Spinal cord (tissue), 10 donors: ENCODE measurements at places on chromosomes 7 and 10.
A peak's percentile ranks its signal among the peaks of the same experiment; 100 is the strongest.

DNA sequence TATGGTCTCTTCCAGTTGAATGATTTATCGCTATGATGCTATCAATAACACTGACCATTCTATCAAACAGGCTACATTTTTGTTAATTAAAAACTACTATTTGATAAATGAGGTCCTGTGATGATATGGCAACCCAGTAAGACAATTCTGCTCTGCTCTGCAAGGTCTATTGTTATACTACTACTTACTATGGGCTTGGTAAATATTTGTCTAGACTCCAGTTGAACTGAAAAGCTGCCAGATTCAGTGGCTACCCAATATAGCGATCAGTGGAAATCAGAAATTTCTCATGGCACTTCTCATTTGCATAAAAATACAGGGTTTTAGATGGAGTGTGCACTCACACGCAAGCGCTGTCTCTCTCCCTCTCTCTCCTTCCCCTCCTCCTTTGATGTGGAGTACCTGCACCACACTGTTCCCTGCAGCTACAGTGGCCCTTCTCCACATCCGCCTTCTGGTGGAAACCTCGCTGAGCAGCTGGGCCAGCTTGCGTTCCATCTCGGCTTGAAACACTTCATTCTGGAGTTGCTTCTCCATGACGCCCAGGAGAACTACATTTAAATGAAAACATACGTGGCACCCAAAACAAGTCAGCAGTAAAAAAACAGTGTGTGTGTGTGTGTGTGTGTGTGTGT is 77.9 kb downstream of the KIAA1549 start:
- DNase-seq = no peak

- no peak for DNase-seq
Measured at GRCh38 chr7:90551036-90551435, 45.1 kb upstream of the CDK14 start.

- DNase-seq = no peak
Measured at GRCh38 chr7:102469351-102469971, 4.7 kb downstream of the LRWD1 start.

DNA sequence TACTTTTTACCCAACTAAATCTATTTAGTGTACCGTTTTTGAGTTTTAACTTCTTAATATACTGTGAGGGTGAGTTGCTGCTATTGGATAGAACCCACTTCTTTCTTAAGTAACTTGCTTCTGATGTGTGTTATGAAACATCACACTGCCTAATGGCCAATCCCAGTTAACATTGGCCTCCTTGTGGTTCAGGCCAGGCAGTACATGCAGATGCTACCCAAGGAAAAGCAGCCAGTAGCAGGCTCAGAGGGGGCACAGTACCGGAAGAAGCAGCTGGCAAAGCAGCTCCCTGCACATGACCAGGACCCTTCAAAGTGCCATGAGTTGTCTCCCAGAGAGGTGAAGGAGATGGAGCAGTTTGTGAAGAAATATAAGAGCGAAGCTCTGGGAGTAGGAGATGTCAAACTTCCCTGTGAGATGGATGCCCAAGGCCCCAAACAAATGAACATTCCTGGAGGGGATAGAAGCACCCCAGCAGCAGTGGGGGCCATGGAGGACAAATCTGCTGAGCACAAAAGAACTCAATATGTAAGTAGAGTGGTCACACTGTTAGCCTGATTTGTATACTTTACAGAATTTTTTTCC is 39.7 kb downstream of the TES start:
- DNase-seq = no peak

- no peak for DNase-seq
Measured at GRCh38 chr10:74857586-74857985, 31.2 kb downstream of the KAT6B start.

DNA sequence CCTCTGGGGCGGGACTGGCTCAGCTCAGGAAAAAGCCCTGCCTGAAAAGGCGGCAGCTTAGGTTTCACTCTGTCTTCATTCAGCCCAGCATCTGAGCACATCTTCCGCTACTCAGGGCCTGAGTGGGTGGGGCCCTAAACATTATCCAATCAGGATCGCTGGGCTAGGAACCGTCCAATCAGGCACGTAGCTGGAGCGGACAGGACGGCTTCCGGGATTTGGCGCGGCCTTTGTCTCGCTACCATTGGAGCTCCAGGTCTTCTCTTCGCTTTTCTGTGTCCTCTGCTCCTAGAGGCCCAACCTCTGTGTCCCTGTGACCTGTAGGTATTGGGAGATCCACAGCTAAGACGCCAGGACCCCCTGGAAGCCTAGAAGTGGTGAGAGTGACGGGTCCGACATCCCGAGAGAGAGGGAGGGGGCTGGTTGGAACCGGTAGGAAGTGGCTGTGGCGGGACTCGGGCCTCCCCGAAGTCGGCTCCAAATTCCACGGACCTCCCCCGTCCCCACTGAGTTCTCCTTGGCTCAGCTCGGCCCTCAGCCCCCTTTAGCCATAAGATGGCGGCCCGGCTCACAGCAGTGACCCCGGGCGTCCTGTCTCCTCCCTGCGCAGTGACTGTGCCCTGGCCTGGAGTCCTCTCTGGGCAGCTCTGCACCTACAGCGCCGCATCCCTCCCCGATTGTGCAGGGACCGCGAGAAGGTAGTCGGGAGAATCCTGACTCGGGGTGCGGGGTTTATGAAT is 99.1 kb downstream of the ZNF680 start:
- DNase-seq = no peak

GRCh38 chr10:5479481-5480161 is 19.7 kb downstream of the CALML5 start:
- DNase-seq = no peak

GRCh38 chr10:5404208-5405041 is at the start of gene TUBAL3:
TSS of gene TUBAL3 (minus strand) at chr10:5404828. CDS start at chr10:5404792, 36 bp downstream.
- no peak for DNase-seq

GRCh38 chr10:75718991-75719390 is 287.6 kb downstream of the LRMDA start:
- no peak for DNase-seq

- DNase-seq = peak; percentile 23
Measured at GRCh38 chr10:115129752-115130151, 36.6 kb downstream of the ATRNL1 start.

DNA sequence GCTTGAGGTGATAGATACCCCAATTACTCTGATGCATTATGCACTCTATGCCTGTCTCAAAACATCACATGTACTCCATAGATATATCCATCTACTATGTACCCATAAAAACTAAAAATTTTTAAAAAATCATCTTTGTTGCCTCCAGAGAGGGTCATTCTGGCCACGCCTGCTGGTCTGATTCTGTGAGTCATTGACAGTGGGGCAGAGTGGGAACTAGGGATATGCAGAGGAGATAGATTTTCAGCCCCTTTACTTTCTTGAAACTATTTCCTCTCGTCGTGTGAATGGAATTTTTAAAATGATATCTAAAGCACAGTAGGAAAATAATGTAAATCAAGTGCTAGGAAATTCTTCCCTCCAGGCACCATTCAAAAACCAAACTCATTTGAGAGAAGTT is 715.0 kb upstream of the NRP1 start:
- DNase-seq = no peak

DNA sequence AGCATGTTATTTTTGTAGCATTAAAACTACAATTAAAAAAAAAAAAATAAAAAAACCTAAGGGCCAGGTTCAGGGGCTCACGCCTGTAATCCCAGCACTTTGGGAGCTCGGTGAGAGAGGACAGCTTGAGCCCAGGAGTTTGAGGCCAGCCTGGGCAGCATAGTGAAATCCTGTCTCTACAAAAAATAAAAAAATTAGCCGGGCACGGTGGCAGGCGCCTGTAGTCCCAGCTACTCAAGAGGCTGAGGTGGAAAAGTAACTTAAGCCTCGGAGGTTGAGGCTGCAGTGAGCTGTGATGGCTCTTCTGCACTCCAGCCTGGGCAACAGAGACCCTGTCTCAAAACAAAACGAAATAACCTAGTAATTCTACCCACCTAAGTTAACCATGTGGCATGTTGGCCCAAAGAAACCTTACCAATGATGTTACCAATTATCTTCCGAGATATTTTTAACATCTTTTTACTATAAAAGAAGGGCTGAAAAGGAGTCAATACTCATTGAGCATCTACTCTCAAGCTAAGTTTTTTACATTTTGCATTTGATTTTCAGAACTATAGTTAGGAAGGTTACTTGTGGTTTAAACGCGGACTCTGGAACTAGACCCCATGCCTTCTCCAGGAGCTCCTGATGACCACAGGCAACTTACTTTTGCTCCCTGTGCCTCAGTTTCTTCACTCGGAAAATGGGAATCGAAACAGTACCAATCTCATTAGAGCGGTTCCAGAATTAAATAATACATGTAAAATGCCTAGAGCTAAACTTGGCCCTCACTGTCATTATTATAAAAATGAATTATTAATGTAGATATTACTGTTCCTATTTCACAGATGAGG is 1.4 kb downstream of the ITGB1 start:
- no peak for DNase-seq

GRCh38 chr7:97011536-97012364 is 6.4 kb downstream of the DLX6 start:
- no peak for DNase-seq

DNA sequence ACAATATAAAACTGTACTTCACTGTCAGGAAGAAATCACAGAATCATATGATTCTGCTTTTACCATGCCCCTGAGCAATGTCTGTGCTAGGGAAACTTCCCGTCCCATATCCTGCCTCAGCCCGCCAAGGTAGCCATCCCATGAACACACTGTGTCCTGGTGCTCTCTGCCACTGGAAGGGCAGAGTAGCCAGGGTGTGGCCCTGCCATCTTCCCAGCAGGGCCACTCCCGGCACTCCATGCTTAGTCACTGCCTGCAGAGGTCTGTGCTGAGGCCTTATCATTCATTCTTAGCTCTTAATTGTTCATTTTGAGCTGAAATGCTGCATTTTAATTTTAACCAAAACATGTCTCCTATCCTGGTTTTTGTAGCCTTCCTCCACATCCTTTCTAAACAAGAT is 31.8 kb downstream of the AP3M1 start:
- DNase-seq = no peak

GRCh38 chr7:150515248-150516147 is 826 bp downstream of the GIMAP7 start:
- no peak for DNase-seq

- no peak for DNase-seq
Measured at GRCh38 chr10:84820596-84820995, 492.2 kb downstream of the CCSER2 start.

GRCh38 chr10:116769791-116770190 is 27.4 kb upstream of the HSPA12A start:
- DNase-seq = peak; percentile 9

DNA sequence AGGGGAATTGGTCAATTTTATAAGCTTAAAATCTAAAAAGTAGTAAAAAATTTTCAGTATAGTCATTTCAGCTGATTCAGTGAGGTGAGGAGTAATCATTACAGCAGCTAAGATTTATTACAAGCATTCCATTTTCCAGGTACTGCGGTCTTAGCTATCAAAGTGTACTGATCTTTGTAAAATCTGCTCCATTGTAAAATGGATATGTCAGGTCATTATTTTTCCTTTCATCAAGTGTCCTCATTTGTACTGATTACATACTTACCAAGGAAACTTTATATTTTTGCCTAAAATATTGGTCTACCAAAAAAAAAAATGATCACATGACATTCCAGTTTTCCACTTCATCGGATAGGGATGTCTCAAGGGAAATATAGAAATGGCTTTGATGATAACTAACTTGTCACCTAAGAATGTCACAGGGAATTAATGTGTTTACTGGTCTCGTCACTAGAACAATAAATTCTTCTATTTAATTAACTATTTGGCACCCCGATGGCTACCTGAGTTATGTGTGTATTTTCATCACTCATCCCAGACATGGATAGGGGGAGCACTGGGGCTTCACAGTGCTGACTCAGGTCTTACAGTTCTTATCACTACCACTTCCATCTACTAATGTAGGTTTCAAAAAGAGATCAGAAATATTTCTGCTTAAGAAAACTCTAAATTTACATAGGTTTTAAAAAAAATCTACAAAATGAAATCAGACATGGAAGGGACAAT is 948.4 kb downstream of the PCDH15 start:
- DNase-seq = no peak

GRCh38 chr10:61883371-61884025 is 18.0 kb upstream of the ARID5B start:
- no peak for DNase-seq

- no peak for DNase-seq
Measured at GRCh38 chr10:125127986-125128385, 32.4 kb downstream of the CTBP2 start.

DNA sequence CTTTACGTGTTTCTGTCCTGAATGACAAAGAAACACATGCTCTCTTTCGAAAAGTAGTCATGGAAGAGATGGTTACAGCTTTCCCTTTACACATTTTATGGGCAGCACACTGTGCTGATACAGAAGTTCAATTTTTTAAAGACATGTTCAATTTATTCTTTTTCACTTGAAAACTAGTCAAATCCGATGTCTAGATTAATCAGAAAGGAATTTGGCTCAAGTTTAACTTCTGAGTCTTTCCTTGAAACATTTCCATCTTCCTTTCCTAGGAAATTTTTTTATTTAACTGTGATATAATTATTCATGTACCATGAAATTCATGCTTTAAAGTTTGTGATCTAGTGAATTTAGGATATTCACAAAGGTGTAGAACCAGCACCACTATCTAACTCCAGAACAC is 360.1 kb downstream of the TNS3 start:
- no peak for DNase-seq

DNA sequence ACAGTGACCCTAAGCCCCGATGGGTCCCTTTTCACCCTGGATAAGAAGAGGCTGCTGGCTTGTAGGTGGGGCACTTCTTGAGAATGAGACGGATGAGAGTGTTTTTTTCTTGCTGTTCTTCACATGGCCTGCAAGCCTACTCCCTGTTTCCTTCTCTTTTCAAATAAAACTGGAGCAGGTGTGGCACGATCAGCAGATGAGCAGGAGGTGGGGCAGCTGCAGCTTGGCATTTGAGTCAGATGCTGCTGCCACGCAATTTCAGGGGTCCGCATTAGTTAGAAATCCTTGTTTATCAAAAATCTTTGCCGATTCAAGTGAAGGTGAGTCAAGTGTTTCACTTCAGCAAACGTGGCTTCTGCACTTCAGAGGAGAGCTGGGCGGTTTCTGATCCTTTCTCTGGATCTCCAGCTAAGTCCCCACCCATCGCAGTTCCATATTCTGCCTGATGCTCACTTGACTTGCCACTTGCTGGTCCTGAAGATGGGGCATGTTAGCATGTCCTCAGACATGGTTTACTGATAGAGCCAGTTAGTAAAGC is 20.8 kb downstream of the WDFY4 start:
- DNase-seq = no peak

DNA sequence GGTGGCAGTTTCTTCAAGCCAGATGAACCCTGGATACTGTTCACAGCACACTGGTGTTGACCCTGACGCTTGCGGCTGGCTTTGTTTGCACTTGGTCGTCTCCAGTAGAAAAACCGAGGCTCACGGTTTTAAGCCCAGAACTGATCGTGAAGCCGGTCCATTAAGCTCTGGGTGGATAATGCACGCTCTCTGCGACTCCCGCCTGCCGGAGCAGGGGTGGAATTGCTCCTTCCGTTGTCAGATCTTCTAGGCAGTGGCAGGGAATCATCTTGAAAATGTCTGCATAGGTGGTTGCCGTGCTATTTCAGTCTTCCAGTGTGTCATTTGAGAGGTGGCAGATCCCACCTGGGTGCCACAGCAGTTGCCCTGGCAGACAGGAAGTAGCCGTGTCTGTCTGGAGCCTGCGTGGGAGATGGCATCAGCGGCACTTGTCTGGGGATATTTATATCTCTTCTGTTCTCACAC is 35.9 kb upstream of the AP5Z1 start:
- DNase-seq = no peak

- DNase-seq = no peak
Measured at GRCh38 chr7:111014079-111014478, 76.8 kb upstream of the LRRN3 start.

- no peak for DNase-seq
Measured at GRCh38 chr10:103149991-103150622, 43.0 kb downstream of the NT5C2 start.

GRCh38 chr10:123301077-123301857 is 147.1 kb downstream of the BUB3 start:
- no peak for DNase-seq

GRCh38 chr7:129351320-129351719 is 82.9 kb upstream of the STRIP2 start:
- DNase-seq = no peak
